ENCODE measurements at places on chromosomes 11 and 22.

GRCh38 chr11:32121012-32121411, 30.1 kb downstream of the RCN1 start:
- DNase-seq = no peak

DNA sequence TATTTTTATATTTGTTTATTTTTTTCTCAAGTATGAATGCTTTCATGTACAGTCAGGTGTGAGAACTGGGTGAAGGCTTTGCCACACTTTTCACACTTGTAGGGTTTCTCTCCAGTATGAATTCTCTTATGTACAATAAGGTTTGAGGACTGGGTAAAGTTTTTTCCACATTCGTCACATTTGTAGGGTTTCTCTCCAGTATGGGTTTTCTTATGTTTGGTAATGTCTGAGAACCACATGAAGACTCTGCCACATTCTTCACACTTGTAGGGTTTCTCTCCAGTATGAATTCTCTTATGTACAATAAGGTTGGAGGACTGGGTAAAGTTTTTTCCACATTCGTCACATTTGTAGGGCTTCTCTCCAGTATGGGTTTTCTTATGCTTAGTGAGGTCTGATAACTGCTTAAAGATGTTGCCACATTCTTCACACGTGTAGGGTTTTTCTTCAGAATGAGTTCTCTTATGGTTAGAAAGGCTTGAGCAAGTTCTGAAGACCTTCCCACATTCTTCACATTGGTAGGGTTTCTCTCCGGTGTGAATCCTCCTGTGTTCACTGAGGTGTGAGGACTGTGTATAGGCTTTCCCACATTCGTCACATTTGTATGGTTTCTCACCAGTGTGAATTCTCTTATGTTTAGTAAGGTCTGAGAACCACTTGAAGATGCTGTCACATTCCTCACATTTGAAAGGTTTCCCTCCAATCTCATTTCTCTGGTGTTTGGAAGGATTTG, 19.7 kb downstream of the ZNF195 start:
- DNase-seq = no peak

- no peak for DNase-seq
These were observed 12.6 kb downstream of the TCIRG1 start for GRCh38 chr11:68051191-68052136.

DNA sequence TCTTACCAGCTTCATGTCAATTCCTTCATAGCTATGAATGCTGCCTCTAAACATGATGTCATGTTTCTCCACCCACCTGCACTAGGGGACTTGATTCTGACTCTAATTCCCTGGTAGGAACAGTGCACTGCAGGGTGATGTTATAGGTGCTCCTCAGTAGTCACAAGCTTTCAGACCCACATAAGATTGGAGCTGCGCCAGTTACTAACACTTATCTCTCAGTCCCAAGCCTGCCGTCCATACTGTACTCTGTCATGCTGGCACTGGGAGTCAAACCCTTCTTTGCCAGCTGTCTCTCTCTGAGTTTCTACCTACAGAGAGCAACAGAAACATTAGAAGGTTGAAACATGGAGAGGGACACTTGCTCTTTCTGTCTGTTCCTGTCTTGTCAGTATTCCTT, 5.5 kb downstream of the OR56A1 start:
- DNase-seq = no peak

GRCh38 chr11:7893796-7894195, 37.3 kb downstream of the OR10A6 start:
- DNase-seq = no peak

- DNase-seq = no peak
These were observed 429.7 kb downstream of the ETS1 start for GRCh38 chr11:128157423-128158298.

GRCh38 chr22:32407312-32407711, 4.7 kb downstream of the RTCB start:
- DNase-seq = no peak

DNA sequence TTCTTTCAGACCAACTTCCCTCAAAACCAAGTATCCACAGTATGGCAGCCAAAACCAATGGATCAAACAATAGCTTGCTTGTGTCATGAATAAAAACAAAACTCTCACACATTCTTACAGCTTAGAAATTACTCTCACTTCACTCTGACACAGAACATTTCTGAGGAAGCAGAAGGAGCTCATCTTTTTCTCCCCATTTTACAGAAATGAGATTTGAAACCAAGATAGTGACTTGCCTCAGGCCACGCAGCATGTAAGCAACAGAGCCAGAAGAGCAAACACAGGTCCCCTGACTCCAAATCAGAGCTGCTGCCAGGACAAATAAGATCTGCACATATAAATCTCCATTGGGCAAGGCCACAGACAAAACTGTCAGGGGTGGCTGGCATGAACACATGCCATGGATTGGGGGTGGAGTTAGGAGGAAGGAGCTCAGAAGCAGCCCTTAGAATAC, 64.8 kb downstream of the RAB30 start:
- DNase-seq = no peak

All from cortex of kidney (tissue), 1 donor.